Hematopoietic multipotent progenitor cell treated with erythropoietin and hydrocortisone succinate and interleukin-3 and kit ligand, for 4 days (in vitro differentiated cells): ENCODE measurements at places on chromosomes 7 and 10.
A peak's percentile ranks its signal among the peaks of the same experiment; 100 is the strongest.

GRCh38 chr10:33323721-33324120 lies 10.7 kb downstream of the NRP1 start:
- no peak for DNase-seq

- no peak for DNase-seq
These were observed 56.0 kb downstream of the KAT6B start for GRCh38 chr10:74882427-74882826.

DNA sequence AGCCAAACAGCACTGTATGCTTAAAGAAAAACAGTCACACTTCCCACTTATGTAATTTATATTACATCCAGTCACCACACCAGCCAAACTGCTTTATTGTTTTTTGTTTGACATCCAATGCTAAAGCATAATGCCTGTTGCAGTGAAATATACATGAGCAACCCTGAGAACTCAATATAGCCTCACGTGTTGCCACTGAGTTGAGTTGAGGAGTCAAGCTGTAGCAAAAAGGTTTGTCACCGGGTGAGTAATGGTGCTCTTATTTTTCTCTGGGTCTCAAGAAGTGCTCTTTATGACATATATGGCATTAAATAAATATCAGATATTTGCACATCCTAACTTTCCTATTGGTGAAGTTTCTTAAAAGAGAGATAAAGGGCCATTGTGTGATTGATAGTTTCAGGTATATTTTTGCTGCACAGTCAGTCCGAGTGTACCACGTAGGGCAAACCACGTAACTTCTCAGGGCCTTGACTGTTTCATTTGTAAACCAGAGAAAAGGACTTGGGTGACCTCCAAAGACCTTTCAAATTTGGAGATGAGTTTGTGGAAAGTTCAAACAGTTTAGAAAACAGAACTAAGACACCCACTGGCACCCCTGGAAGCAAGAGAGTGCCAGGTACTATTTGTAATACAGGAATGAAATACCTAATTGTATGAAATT lies 168.5 kb downstream of the CFTR start:
- DNase-seq: no peak

- DNase-seq: peak; percentile 81
These were observed 74.3 kb upstream of the GNAI1 start for GRCh38 chr7:80060218-80060806.

- no peak for DNase-seq
These were observed 80.9 kb downstream of the FRMPD2 start for GRCh38 chr10:48193556-48193955.

DNA sequence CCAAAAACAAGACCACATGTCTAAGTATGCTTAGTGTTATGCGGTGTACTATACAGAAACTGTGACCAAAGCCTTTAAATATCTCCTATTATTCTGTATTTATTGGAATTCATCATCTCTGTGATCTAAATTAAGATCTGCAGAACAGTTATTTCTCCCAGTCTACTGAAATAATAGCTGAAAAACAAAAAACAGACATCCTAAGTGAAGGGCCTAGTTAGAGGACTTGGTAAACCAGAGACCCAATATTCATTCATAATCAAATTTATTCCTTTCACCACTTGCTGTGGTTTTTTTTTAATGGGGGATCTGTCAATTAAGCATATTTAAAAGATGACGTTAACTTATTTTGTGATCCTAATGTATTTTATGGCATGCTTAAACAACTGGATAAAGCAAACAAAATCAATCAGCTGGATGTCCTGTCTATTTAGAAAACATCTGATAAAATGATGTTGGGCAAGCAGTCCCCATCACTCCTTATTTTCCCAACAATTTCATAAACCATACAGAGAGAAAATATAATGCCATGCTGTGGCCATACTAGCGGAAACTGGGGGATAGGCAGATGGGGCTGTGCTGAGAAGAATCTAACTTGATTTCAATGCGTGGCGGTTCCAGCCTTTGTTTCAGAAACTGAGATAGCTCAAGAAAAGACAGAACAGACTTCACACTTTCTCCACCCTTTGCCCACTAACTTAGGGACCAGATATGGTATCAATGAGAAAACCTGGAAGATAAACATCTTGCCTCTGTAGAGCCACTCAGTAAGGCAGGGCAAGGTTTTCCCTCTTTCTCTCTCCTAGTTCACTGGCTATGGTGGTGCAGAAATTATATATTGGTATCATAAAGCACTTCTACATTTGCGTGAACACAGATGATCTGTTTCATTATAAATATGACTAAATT lies 32.9 kb downstream of the ICA1 start:
- DNase-seq: peak; percentile 20

GRCh38 chr10:113202011-113202410 lies 252.0 kb downstream of the TCF7L2 start:
- DNase-seq: no peak

DNA sequence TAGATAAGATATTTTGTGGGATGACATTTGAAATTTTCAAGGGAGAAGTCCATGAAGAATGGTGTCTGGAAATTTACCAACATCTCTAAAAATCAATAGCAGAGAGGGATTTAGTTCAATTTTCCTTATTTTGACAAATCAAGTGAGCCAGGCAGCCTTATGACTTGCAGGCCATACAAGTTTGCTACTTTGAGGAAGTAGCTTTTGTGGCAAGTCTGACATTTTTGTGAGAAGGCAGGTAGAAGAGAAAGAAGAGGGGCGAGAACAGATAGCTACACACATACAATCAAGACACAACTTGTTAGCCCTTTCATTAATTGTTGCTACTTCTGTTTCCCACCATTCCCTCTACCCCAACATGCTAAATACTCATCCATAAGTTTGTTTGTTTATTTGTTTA lies 74.5 kb upstream of the OIT3 start:
- peak; percentile 49 for DNase-seq

GRCh38 chr10:23779301-23779700 lies 340.4 kb downstream of the OTUD1 start:
- DNase-seq: no peak
